ENCODE measurements at places on chromosomes 3 and 15.

- no peak for DNase-seq
Measured at GRCh38 chr15:101316529-101316928, 21.5 kb upstream of the SNRPA1 start.

- no peak for DNase-seq
Measured at GRCh38 chr3:107284612-107285011, 92.6 kb upstream of the CCDC54 start.

GRCh38 chr3:157128771-157129681 is 30.9 kb downstream of the CCNL1 start:
- DNase-seq = peak; percentile 46

GRCh38 chr3:55376753-55377347 is 110.3 kb downstream of the WNT5A start:
- DNase-seq = no peak

DNA sequence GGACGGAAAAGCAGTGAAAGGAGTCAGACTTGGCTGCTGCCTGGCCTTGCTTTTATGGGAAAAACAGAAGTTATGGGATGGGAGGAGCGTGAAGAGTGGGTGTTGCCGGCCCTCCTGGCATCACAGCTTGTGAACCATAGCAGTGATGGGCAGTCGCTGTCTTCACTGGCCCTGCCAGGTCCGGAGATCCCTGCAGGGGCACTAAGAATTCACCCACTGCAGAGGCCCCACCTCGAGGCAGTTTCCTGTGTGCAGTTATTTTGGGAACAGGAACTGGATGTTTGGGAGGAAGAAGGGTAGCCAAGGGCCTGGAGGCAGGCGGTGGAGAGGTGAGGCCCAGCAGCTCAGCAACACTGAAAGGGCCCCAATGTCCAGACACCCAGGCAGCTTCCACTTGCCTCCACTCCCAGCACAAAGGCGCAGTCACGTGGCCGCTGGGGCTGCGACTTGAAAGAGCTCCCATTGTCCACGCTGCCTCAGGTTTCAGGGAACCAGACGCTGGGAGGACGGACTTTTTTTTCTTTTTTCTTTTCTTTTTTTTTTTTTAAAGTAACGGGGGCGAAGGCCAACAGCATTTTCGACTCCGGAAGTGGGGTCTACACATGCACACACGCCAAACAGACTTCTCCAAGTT is 255.6 kb downstream of the ZNF621 start:
- no peak for DNase-seq

- no peak for DNase-seq
Measured at GRCh38 chr3:120177151-120177550, 82.9 kb upstream of the GSK3B start.

DNA sequence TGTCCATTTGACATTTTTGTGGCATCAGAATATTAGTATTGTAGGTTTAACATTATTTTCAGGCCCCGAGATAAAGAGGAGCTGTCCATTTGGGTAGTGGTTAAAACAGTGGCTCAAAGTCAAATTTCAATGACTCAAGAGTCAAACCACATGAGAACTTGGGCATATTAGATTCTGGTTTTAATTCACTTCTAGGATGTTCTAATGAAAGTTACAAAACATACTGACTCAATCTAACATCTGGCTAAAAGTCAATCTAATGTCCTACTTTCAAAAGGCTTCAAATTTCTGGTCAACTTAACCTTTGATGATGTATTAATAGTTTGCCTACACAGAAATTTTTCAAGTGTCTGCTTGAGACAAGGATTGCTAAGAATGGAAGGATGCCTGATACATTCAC is 112.4 kb downstream of the ABI3BP start:
- DNase-seq = no peak

DNA sequence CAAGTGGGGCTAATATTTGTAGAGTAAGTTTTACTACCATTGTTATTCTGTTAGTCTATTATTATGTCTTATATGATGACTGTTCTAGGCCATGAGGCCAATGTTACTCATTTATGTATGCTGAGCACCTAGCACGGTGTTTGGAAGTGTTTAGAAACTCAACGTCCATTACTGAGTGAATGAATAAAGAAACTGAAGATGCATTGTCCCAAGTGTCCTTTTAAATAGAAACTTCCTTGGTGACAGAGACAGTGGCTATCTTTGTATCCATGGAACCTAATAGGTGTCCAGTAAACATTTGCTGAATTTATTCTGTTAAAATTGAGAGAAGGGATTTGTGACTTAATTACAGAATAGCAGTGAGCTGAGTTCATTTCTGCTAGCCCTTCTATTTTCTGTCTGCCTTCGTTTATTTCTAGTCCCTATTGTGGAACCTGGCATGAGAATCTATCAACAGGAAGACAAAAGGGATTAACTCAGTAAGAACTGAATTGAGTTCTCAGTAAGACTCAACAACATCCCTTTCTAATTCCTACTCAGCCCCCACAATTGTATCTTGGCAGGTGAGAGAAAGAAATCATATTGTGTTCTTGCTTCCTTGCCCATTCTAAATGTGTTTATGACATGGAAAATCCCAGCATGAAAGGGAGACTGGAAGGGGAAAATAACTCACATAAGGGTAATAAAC is 246.6 kb upstream of the LRRC3B start:
- DNase-seq = no peak

DNA sequence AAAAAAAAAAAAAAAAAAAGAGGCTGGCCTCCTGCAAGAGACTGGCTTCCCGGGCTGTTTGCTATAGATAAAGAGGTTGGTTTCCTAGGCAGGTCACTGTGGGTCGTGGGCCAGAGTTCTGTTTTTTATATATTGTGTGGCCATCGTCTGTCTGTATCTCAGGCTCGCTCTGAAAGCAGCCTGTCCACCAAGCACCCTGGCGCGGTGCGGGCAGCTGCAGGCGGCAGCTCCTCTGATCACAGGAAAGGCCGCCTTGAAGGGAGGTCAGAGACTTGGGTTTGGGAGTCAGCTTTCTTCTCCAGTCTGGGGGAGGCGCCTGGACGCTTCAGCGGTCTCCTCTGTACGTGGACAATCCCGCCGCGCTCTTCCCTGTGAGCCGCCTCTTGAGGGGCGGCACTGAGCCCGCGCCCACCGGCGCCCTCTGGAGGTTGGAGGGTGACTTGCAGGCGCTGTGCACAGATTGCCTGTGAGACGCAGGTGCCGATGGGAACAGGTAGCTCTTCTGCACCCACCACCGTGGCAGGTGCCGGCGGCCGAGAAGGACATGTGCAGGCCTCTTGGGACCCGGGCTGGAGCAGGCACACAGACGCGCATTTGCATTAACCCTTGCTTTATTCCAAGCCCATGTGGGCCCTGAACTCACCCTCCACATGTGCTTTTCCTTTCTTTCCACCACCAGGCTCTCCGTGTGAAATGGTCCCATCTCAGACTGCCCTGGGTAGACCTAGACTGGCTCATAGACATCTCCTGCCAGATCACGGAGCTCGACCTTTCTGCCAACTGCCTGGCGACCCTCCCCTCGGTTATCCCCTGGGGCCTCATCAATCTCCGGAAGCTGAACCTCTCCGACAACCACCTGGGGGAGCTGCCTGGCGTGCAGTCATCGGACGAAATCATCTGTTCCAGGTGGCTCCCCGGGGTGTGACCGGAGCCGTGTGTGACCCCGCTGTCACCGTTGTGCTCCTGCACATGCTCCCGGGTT is 89.3 kb downstream of the LRRK1 start:
- DNase-seq = peak; percentile 88

GRCh38 chr15:77002954-77003912 is 8.3 kb downstream of the PSTPIP1 start:
- peak; percentile 67 for DNase-seq

- no peak for DNase-seq
Measured at GRCh38 chr15:66894363-66894762, 171.0 kb upstream of the SMAD3 start.

GRCh38 chr3:195821403-195822130 is 9.8 kb upstream of the MUC4 start:
- no peak for DNase-seq
